ENCODE measurements at places on chromosomes 3 and 15.
A peak's percentile ranks its signal among the peaks of the same experiment; 100 is the strongest.

DNA sequence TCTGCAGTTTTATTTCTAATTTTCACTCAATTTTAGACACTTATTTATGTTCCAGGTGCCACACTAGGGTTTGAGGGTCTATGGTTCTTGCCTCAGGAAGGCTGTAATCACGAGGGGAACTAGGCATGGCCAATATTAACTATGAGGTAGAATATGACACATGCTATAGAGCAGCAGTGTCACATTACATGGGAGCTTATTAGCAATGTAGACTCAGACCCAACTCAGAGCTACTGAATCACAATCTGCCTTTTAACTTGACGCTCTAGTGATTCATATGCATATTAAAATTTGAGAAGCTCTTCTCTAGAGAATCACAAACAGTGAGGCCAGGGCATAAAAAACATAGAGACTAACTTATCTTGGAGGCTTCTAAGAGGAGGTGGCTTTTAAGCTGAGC lies 32.8 kb upstream of the MRPL3 start:
- DNase-seq, result no peak

- peak; percentile 67 for DNase-seq
Observed at GRCh38 chr3:192188218-192188835, 539.0 kb downstream of the FGF12 start.

- DNase-seq, result no peak
Observed at GRCh38 chr15:91413142-91413541, 313.1 kb downstream of the SV2B start.

DNA sequence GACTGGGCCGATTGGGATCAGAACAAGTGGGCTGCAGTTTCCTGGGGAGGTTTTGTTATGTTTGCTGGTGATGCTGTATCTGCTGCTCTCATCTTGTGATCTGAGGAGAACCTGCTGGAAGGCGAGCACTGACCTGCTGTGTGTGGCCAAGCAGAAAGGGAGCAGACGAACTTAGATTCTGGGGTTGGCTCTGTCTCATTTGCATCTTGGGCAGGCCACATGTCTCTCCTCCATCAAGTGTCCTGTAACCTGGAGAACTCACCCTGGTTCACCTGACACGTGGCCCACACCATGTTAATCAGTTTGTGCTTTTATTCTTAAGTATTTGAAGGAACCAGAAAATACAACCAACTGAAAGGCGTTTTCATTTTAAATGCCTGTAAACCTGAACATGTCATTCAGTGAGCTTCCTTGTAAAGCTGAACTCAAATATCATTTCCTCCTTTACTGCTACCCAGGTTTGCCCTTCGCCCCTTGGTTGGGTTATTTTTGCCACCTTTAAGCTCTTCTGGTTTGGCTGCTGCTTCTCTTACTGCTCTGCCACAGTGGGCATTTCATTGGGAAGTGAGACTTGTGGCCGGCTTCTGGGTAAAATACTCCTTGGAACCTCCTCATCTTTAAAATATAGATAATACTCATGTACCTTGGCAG lies 33.5 kb upstream of the TRAK1 start:
- no peak for DNase-seq

DNA sequence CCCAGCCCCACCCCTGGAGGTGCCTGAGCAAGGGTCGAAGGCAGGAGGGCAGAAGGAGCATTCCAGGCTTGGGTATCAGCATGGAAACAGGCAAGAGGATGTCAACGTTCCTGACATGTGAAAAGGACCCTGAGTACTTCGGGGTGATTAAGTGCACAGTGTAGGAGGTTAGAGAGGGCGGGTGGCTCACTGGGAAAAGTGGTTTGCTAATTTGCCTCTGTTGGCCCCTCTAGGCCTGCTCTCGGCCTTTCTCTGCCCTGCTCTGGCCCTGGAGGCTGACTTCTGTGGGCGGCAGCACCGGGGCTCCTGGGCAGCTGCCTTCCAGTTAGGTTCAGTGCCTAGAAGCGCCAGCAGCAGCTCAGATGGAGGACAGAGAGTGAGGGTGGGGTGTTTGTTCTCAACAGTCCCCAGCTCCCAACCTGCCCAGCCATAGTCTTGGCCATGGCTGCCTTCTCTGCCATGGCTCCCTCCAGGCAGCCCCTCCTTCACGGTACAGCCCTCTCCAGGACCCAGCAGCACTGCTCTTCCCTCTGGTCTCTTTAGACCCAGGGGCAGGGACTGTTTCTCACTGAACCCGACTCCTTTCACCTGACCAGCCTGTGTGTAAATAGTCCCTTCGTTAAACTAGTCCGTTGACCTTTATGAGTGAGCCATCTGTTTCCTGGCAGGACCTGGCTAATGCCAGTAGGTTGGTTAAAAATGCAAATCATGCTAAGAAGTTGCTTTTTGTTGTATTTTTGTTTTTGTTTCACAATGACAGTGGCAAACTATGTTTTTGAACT lies 107.1 kb upstream of the TPM1 start:
- no peak for DNase-seq

- DNase-seq, result no peak
Observed at GRCh38 chr3:114566162-114566755, 272.4 kb downstream of the TIGIT start.

- no peak for DNase-seq
Observed at GRCh38 chr15:69719527-69720240, 267.1 kb downstream of the RPLP1 start.

GRCh38 chr3:89947337-89947954 lies 840.0 kb downstream of the EPHA3 start:
- no peak for DNase-seq

GRCh38 chr15:85491691-85492090 lies 111.3 kb downstream of the AKAP13 start:
- DNase-seq, result no peak

- no peak for DNase-seq
Observed at GRCh38 chr15:70212963-70213315, 115.2 kb upstream of the TLE3 start.

DNA sequence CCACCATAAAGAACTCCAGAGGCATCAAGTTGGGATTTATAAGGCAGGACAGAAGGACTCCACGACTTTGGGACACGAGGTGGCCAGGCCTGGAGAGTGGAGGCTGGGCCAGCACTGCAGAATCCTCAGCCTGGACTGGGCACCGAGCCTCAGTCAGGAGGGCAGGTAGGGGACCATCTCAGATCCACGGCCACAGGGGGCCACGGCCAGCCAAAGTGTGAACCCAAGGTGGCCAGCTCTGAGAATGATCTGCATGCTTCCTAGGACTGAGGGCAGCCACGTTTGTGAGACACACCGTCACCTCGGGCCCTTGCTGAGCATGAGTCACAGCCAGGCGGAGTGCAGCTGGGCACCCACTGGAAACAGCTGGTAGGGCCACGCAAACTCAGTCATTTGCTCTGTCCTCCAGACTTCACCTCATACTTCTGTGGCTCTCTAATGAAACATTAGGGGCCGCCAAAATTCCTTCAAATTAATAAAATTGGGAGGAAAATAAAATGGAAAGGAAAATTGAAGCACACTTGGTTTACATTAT lies 65.8 kb downstream of the CTNNB1 start:
- DNase-seq, result no peak

DNA sequence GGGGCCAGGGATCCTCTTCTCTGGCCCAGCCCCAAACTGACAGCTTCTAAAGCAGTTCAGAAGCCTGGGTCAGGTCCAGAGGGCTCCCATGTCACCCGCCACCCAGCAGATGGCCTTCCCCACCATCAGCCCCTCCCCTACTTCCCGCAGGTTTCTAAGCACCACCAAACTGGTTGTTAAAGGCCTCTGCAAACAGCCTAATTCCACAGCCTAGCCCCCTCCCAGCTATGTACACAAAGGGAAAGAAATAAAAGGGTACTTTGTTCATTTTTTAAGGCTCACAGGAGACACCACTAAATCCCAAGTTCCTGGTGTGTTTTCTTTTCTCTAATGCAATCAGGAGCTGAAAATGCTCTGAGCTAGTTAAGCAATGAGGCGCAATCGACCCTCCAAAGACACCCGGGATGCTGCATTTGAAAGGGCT lies 30.6 kb downstream of the PLCH1 start:
- DNase-seq, result no peak

DNA sequence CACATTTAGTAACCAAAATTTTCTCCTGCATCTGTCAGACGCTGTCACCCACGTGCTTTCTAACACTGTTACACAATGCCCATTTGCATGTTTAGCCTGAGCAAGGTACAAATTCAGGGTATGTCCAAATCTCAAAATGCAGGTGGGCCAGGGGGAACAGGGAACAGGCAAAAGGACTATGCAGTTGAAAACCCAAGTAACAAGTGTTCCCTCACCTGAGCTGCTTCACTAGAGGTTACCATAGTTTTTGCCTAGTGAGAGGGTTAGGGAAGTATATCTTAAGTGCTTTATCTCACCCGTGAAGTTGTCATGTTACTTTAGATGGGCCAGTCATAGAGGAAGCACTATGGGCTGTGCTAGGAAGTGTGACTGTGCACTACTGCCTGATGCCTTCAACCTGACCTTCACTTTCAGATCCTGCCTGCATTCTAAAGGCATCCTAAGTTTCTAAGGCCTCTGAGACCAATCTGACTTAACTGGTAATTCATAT lies 6.0 kb upstream of the TMEM87A start:
- DNase-seq, result no peak

DNA sequence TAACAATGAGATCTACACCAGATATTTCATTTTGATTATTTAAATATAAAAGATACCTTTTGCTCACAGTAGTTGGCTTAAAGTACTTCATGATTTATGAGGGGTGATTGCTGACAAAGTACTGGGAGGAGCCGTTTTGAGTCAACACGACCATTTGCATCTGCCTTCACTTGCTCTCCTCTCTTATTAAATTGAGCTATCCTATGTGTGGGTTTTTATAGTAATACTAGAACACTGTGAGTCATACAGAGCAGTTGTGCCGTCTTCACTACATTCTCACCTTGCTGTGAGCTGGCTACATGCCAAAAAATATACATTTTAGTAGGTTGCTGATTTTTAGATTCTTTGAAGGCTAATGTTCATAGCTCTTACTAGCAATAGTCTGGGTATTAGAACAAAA lies 161.2 kb downstream of the ALCAM start:
- DNase-seq, result no peak

DNA sequence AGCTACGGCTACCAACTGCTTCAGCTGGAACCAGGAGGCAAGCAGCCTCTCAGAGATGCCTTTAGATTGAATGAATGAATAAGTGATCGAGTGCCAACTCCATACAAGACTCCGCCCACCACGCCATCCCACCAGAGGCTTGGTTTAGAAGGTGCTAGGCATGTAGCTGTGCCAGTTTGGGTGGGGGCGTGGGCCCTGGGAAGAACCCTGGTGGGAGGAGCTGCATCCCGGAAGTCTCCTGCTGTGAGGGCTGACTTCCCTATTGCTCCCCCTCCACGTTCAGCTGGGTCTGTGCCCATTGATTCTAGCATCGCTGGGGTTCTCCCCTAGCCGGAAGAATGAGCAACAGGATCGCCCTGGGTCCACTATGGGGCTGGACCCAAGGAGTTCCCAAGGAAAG lies 20.9 kb downstream of the LINGO1 start:
- no peak for DNase-seq

- no peak for DNase-seq
Observed at GRCh38 chr15:49064281-49064653, 18.0 kb upstream of the SECISBP2L start.

GRCh38 chr3:29092348-29092747 lies 188.5 kb upstream of the RBMS3 start:
- DNase-seq, result no peak

DNA sequence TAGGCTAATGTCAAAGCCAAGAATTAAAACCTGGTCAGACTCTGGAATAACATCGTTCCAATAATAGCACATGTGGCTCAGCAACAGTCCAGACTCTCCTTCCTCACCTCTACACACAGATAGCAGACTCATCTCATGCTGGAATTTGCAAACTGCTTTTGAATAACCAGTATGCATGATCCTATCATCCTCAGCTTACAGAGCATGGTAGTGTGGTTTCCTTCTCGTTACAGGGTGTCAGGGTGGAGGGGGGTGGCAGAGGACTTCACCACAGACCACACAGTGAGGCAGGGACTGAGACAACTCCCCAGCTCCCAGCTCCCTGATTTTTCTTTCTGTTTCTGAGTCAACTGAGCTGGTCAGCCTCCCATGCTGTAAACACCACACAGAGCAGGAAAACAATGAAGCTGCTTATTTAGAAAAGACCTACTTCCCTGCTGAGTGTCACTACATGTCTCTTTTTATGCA lies 101.6 kb downstream of the RPL22L1 start:
- DNase-seq, result no peak

- no peak for DNase-seq
Observed at GRCh38 chr3:186383026-186383993, 21.3 kb upstream of the DGKG start.

DNA sequence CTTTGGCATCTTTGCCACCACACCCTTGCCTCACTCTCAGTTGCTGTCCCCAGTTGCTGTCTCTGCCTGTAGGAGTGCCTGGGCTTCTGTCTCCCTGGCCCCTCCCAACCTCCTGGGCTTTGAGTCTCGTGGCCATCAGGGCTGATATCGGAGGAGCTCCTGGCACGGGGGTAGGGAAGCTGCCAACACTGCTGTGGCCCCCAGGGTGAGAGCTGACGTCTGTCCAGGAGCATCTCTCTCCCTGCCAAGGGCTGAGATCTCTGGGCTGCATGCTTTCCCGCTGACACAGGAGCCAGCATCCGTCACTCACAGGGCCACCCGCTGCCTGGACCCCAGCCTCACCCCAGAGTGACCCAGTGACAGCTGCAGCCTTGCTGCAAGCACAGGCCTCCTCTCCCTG lies 47.4 kb downstream of the EXOG start:
- no peak for DNase-seq

DNA sequence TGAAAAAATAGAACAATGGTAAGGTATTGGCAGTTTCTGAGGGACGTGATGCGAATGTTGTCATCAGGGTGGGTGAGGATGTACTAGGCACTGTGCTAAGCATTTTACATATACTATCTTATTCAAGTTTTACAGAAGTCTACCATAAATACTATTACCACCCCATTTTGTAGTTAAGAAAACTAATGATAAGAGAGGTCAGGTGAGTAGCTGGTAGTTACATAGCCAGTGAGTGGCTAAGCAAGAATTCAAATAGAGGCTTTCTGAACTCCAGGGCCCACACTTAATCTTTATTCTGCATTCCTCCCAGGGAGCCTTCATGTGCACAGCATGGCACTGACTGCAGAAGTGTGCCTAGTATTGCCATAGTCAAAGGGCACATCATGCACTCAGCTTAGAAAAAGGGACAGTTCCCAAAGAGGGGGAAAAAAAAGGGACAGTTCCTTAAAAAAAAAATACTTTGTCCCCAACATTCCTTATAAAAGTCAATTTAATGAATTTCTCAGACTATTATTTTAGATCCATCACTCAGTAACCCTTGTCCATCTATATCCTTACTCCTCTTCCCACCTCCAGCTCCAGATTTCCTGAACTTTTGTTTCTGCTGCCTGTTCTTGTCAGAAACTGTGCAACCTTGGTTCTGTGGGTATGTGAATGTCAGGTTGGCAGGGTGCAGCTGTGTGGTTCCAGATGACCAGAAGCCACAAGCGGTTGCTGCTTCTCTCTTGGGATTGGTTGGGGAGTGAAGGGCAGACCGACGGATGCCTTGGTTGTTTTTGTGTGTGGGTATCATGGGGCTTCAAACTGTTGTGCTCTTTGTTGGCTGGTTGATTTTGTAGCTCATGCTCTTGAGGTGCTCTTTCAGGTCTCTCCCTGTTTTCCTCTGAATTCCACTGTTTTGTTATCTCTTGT lies 8.3 kb downstream of the MAPKBP1 start:
- no peak for DNase-seq
